ENCODE measurements at places on chromosomes 1 and 21.

DNA sequence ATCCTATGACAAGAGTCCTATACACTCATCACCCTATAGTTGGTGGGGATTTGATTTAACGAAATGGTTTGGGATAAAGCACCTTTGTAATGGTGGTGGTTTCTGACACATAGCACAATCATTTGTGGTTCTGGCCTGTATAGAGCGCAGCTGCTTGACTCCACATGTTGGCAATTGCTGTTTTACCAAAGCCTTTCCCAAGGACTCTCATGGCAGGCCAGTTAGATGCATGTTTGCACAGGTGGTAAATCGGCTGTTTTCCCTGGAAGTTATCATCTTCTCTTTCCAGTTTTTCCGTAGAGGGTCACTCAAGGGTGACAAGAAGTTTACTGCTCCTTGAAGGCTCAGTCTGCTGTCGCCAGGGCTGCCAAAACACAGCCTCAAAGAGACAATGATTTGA is 17.1 kb upstream of the XPR1 start:
- DNase-seq = no peak

DNA sequence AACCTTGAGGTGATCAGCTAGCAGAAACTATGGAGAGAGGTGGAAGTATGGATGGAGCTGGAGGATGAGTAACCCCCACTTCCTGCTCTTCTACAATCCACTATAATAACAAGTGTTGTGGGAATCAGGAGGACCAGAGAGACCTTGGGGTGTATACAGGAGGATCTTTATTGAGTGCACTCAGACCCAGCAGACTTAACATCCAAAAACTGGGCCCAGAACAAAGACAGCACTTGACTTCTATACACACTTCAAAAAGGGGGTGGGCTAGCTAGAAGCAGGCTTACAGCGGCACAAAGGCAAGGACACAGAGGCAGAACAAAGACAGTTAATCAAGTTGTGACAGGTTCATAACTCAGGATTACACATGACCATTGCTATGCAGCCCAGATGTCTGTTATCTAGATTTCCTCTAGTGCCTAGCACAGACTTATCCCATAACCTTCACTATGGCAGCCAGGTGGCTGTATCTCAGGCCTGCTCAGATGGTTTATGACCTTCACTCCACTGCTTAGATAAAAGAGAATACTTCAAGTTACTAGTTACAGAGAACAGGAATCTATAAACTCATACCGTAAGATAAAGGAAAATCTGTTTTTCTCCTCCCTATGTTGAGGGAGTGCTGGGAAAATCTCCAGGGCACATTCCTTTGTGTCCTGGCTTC is 36.1 kb upstream of the PADI2 start:
- DNase-seq = no peak

DNA sequence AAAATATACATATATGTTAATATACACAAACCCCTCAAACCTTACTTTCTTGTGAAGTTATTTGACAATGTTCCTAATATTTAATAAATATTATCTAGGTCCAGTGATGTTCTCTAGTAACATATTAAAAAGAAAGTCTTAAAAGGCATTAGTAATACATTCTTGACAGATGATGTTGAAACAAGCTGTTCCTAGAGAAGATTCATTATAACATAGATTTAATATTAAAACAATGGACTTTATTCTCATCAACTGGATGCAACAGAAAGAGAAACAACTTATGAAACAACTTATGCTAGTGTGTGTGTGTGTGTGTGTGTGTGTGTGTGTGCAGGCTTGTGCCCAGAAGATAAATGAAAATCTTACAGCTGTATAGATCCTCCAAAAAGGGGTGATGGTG is 68.5 kb upstream of the PLXNA2 start:
- no peak for DNase-seq

DNA sequence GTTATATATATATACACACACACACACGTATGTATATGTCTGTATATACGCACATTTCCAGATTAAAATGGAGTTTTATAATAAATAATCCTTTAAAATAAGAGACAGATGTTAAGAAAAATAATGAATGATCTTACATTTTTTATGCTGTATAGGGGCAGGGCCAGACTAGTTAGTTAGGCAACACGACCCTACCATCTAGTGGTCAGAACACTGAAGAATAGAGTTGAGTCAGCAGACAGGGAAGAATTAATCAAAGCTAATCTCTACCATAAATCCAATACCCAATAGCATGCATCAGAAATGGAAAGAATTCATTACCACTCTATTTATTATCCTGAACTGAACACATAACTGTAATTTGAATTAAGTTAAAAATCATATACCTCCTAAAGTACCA is 156.7 kb downstream of the BRINP3 start:
- peak; percentile 25 for DNase-seq

GRCh38 chr1:219041818-219042217 is 131.9 kb upstream of the LYPLAL1 start:
- DNase-seq = no peak

DNA sequence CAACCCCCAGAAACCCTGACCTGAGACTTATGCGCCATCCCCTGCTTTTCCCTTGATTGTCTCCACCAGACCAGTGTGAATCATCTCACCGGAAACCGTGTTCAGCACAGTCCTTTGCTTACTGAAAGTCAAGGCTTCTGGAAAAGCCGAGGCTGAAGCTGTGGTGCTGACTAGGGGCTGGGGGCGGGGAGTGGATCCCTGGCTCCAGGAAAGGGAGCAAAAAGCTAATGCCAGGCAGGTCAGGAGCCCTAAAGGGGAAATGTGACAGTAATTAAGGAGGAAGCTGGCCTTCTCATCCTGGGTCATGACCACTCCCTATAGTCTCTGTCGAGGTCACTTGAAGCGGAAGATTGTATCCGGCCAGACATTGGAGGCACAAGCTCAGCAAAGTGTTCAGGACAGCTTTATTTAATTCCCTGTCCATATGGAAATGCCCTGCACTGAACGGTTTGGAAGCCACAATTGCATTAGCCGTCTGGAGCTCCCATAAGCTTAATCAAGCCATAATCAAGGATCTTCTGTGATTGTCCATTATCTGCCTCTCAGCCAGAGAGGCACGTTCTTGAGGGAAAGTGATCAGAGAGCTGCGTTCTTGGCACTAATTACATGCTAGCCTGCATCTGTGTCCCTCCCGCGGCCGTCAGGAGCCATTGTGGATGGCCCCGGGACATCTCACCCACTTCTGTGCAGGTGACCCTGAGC is 403.6 kb downstream of the RRAGC start:
- DNase-seq = no peak

DNA sequence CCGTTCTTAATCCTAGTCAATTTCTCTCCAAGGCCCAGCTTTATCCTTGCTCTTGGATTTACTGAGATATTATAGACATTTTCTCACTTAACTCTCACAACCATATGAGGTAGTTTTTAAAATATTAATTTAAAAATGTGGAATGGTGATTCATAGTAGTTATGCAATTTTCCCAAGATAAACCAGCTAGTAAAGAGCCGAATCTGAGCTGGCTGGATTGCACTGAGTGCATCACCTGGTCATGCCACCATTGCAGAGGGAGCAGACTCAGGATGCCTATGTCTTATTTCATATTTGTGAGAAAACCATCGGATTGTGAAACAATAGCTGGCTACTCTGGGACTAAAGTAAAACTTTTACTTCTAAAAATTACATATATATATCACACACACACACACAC is 494.0 kb downstream of the KCNT2 start:
- DNase-seq = no peak

- no peak for DNase-seq
These were observed at the start of gene S100A14 for GRCh38 chr1:153616144-153616916. Gene S100A14 (minus strand): TSS chr1:153616325. CDS start chr1:153615858, 467 bp downstream.

GRCh38 chr1:8120693-8121260 is 94.7 kb upstream of the ERRFI1 start:
- DNase-seq = no peak

- no peak for DNase-seq
These were observed 803.7 kb downstream of the NCAM2 start for GRCh38 chr21:21801921-21802320.

Measured in muscle of back (tissue), 13 donors.